ENCODE measurements at places on chromosomes 13 and 19.
A peak's percentile ranks its signal among the peaks of the same experiment; 100 is the strongest.

GRCh38 chr13:25910991-25911419 is 140.8 kb downstream of the SHISA2 start:
- no peak for DNase-seq

DNA sequence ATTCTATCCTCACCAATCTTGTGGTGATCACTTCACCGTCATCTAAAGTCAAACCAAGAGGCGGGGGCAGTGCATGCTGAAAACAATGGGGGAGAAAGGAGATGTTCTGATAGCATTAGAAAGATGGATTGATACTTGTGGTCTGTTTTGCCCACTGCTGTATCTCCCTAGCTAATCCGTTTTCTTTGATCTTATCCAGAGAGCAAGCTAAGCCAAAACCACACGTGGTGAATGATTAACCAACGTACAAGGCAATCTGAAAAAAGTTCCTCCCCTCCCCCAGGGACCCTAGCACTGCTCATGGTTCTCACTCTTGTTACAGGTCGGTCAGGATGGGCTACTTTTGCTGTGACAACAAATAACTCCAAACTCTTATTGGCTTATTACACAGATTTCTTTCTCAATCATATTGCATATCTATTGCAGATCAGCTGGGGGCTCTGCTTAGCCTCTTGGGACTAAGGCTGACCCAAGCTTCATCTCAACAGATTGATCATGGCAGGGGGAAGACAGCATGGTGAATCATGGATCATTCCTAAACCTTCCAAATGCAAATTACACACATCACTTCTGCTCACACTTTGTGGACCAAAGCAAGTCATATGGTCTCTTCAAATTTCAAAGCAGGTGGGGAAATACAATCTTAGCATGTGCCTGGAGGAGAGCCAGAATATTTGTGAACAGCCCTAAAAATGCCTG is 11.9 kb upstream of the C13orf42 start:
- no peak for DNase-seq

- DNase-seq, result peak; percentile 7
These were observed 64.2 kb upstream of the UQCRFS1 start for GRCh38 chr19:29277102-29277501.

GRCh38 chr13:49540552-49540951 is 44.8 kb downstream of the PHF11 start:
- DNase-seq, result no peak

DNA sequence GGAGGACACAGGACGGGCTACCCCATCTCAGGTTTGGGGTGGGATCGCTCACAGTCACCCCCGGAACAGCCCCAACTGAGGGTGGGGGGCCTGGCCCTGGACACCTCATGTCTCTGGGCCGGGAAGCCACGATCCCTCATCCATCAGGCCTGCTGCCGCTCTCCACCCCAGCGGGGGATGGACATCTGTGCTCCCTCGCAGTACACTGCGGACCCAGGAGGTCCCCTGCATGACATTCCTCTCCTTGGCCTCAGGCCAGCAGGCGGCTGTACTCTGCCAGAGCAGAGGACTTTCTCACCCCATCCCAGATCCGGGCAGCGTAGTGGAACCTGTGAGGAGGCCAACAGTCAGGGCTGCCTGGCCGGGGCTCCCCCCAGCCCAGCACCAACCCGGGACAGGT is 15.5 kb downstream of the IRGC start:
- no peak for DNase-seq

- DNase-seq, result no peak
These were observed 1.9 kb downstream of the SYDE1 start for GRCh38 chr19:15108845-15109767.

GRCh38 chr13:46587807-46588418 is 34.9 kb downstream of the LRCH1 start:
- DNase-seq, result no peak

DNA sequence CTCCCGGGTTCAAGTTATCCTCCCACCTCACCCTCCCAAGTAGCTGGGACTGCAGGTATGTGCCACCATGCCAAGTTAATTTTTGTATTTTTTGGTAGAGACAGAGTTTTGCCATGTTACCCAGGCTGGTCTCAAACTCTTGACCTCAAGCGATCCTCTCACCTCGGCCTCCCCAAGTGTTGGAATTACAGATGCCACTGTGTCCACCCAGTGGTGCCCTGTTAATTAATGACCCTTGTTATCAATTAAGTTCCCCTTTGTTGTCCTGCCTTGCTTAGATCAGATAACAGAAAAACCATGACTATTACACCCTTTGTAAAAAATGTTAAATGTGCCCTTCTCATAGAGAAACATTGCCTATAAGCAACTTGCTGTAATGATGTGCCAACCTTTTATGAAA is 34.4 kb upstream of the IGFL1 start:
- no peak for DNase-seq

DNA sequence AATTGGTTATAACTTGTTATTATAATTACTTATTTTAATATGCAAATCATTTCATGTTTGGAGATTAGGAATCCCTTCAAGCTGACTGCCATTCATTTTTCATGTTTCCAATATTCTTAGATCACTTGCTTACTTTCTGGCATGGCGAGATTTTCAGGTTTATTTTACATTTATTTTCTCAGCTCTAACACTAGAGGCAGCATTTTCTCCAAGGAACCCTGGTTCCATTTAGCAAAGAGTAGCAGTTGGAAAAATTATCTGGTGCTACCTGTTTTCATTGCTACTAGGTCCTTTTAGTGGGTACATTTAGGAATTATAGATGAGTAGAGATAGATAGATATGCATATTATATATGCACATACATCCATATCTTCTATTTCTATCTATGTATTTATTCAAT is 90.9 kb upstream of the TRPC4 start:
- DNase-seq, result no peak

DNA sequence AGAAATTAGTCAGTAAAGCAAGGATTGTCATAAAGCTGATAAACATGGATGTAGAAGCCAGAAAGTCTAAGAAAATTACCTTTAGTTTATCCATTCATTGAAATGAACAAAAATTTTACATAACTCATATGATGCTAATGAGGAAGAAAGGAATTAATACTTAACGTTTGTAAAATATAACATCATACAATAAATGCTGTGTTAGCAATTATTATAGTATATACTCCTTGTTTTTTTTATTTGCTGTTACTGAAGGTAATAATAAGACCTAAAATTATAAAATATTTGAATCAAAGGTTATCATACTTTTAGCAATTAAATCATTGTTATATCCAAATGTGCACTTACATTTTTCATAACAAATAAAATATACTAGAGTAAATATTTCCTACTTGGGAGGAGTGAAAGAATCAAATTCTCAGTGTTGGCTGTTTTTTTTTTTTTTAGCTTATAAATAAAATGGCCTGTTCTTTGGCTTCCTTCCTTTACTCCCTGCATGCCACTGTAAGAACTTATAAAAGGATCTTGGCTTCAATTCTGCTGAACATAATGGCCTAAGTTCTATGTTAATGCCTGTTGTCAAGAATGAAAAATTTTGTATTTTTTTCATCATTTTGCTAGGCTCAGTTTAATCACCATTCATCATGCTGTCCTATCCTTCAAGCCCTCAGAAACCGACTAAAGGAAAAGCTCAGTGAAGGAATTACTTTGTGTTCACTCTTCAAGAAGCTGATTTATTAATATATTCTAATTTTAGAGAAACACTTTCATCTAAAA is 167.4 kb upstream of the SLITRK1 start:
- DNase-seq, result no peak

GRCh38 chr13:26051231-26051656 is 572 bp downstream of the SHISA2 start:
- DNase-seq, result no peak

- no peak for DNase-seq
These were observed 9.0 kb downstream of the SH3GL1 start for GRCh38 chr19:4391306-4391693.

DNA sequence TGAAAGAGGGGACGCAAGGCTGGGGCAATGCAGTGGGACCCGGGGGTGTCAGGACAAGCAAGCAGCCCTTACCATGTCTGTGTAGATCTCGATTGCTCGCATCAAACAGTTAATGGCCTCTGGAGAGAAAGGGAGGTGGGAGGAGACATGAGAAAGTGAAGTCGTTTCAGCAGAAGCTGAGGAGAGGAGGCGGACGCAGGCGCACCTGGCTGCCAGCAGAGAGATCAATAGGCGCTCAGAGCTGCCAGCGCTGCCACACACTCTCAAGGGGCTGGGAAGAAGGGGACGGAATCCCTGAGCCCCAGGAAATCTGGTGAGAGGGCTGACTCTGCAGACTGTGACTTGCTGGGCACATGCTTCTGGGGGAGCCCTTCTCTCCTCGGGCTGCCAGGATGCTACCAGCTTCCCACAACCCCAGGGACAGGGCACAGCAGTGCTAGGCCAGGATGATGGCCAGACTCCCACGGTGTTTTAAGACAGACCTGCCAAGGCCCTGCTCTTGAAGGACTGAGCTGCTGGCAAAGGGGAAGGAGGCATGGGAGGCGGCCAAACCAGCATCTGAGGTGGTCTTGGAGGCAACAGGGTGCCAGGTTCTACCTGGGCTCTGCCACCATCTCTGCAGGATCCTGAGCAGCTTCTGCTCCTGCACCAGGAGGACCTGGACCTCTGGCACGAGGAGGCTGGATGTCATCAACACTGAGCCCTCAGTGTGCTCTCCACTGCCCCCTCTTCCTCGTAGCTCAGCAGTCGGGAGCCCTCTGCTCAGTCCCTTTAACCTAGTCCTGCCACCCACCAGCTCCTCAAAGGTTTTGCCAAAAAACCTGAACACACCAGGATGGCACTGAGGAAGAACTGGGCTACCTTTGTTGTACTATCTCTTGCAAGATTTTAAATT is 11.7 kb upstream of the KPTN start:
- DNase-seq, result no peak

GRCh38 chr13:67740871-67741535 is 510.9 kb upstream of the PCDH9 start:
- DNase-seq, result no peak

DNA sequence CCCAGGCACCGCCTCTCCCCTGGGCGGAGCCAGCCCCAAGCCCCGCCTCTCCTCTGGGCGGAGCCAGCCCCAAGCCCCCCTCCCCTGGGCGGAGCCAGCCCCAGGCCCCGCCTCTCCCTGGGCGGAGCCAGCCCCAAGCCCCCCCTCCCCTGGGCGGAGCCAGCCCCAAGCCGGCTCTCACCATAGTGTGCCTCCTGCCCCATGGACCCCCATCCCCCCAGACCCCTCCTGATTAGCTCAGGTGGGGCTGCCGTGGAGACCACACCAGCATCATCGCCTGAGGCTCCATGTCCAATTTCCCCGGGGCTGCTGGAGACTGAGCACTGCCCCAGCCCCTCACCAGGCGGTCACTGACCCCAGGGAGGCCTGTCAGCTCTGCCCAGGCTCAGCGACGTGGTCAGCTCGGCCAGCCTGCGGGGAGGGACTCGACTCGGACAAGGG is 4.2 kb upstream of the MADCAM1 start:
- DNase-seq, result no peak

DNA sequence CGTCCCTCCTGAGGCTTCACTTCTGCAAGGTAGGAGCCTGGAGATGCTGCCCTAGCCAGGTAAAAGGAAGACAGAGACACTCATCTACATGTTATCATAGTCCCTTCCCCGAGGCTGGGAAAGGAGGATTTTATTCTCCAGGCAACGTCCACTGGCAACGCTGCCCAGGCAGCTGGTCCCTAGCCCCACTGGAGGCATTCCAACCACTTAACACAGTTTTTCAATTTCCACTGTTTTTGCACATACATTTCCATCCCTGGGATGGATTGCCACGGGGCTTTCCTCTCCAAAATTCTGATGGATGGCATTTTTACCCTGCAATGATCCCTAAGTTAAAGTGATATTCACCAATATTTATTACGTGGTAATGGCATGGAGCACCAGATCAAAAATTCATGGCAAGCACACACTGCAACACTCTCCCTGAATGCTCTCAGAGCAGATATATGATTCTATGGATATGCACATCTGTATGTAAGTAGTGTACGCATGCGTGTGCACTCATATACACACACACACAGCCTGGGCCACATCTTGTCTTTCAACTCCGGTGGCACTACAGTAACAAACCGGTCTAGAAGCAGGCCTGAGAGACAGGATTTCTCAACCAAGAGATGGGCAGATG is 322.3 kb upstream of the TSHZ3 start:
- DNase-seq, result no peak

DNA sequence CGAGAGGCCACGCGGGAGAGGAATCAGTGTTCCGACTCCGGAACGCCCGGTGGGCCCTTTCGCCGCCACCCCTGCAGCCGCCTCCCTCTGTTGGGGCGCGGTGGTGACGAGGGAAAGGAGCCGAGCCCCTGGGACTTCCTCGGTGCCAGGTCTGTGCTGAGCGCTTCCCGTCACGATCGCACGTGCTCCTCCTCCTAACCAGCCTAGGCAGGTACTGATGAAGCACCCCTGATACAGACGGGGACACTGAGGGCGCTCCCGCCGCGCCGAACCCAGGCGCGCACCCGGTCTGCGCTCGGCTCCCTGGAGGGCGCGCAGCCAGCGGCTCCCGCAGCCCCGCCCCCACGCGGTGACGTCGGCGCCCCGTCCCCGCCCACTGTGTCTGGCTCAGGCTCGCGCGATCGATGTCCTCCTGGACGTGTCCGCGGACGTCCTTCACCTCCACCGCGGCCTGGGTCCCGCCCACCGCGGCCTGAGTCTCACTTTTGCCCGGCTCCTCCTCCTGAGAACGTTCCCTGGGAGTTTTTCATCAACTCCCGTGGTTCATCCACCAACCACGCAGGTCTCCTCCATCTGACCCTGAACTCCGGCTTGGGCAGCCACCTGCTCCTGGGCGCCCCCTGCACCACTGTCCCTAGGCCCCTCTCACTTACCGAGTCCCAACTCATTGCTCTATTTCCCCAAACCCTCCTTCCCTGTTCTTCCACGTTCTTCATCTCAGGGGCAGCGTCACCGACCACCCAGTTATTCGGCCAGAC is 2.6 kb upstream of the KLK15 start:
- peak; percentile 17 for DNase-seq

DNA sequence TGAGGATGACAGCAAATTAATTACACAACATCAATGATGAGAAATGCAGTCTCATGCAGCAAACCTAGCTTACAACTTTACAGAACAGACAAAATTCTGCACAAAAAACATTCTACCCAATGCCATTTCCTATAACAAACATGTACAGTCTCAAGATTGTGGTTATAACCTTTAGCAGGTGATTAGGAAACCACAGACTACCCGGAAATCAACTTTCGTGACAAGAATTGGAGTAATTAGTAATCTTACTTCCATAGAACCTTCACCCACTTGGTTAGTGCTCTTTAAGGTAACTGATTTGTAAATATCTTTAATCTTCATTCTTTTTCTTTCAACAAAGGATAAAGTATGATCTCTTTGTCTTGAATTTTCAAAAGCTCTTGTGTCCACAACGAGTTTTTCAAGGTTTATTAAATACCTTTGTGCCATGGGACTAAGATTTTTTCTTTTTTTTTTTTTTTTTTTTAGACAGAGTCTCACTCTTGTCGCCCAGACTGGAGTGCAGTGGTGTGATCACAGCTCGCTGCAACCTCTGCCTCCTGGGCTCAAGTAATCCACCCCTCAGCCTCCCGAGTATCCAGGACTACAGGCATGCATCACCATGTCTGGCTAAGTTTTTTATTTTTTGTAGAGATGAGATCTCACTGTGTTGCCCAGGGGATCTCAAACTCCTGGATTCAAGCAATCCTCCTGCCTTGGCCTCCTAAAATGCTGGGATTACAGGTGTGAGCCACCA is 78.8 kb downstream of the MAP4K1 start:
- DNase-seq, result no peak
